Stimulated activated CD4-positive, alpha-beta T cell treated with anti-CD3 and anti-CD28 coated beads, Interleukin-1b, Interleukin-23, amount 100 ng/mL, for 1 hour (primary cell): ENCODE measurements at places on chromosomes 13 and 19.

DNA sequence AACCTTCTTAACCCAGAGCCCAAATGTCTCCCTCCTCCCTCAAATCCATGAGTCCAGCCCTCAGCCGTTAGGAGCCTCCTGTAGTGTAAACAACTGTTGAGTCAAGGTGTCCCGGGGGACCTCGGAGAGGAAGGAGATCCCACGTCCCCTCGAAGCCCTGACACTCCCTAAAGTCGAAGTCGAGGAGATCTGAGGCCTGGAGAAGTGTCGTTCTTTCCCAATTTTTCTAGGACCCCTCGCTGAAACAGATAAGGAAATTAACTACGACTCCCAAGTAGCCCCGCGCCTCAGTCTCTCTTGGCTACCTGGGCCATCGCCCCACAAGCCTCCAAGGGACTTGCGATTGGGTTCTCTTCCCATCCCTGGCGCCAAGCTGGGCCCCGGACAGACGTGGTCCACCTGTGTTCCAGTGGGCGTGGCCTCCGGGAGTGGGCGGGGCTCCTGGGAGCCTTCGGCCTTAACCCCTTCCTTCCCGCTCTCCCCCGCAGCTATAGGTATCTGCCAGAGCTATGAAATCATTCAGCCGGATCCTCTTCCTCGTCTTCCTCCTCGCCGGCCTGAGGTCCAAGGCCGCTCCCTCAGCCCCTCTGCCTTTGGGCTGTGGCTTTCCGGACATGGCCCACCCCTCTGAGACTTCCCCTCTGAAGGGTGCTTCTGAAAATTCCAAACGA is 869 bp downstream of the GFY start:
- DNase-seq: no peak

DNA sequence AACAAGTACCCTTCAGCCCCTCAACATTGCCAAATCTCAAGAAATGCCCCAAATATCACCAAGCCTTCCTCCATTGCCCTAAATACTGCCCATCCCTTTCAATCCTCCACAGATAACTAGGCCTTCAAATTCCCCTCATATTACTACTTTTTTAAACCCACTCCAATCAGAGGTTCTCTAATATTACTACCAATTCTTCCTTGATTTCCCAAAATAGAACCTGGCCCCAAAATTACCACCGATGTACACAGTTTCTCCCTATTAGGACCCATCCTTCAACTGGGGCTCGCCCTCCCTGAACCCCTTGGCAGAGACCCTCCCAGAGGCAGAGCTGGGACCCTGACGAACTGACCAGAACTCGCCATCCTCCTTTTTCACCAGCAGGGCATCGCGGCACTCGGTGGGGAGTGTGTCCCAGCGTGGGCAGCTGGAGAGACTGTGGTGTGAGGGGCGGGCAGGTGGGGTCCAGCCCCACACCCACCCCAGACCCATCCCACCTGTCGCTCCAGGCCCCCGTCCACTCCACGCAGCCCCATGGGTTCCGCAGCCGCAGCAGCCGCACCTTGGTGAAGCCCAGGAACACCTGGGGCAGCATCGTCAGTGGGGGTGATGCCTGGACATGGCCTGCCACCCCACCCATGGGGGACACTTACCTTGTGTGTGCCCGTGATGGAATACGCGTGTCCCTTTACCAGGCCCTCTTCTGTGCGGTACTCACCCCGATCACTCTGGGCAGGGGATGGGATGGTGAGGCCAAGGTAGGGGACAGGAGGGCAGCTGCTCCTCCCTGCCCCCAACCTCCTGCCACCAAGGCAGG is 6.1 kb downstream of the CAPN12 start:
- no peak for DNase-seq

DNA sequence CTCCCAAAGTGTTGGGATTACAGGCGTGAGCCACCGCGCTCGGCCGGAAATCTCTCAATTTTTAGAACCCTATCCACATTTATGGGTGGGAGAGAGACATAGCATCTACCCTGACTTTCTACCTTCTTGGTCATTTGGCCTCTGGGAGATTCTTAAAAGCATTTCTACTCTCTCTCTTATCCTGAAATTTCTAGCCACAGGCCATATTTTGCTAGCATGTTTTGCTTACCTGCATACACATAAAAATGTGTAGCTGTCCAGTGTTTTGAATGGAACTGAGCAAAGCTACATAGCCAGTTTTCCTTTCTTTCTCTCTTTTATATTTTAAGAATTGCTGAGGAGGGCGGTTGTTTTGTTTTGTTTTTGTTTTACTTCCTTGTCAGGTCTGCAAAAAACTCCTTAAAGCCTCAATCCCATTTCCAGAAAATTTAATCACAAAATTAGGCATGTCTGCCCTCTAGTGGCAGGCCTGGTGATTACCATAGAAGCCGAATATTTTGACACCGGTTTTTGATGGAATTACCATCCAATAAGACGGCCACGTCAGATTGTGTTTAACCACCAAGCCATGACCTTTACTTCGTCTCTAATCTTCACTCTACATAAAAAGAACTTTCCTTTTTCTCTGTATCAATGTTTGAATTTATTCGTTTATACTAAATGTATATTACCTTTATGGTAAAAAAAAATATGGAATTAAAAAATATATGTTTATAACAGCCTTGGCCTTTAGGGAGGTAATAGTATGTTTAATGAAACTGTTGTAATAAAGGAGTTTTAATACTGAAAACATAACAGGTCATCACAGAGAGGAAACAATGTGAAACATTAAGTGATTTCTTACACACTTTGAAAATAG is 34.4 kb upstream of the OXGR1 start:
- peak; percentile 14 for DNase-seq

GRCh38 chr19:17294051-17294891 is 9.0 kb downstream of the ABHD8 start:
- DNase-seq: peak; percentile 39

DNA sequence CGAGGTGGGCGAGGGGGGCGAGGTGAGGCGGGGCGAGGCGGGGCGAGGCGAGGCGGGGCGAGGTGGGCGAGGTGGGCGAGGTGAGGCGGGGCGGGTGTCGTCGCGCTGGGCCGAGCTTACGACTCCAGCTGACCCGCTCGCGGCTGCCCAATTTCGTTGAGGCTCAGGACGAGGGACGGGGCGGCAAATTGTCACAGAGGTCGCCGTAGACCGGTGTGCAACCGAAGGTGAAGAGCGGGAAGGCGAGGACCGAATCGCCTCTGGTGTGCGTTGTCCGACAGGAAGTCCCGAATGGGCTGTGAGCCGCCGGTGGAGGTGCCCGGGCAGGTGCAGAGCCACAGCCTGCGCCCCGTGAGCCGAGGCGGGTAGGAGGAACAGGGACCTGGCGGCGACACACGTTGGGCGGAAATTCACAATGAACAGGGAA is at the start of gene LACC1:
Gene LACC1 (plus strand): TSS at position 150 of the 427 bp plus-strand sequence. CDS start 1,082 bp downstream, outside the sequence.
- no peak for DNase-seq

GRCh38 chr13:26867451-26868091 is 107.0 kb upstream of the GPR12 start:
- DNase-seq: no peak

DNA sequence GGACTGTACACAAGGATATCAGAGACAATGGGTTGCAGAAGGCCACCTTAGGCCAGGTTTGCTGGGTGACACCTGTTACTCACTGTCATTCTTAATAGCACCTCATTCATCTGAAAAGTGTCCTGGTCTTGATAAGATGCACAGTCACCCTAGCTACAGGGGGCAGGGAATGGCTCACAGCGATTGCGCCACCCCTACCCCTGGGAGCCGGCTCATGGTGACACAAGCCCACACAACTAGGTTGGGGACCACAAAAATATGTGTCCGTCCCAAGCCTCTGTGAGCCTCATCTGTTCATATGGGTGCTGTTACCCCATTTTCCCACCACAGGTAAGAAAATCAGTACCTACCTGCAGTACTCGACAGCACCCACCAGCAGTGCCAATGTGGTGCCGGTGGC is 23.4 kb downstream of the MED26 start:
- no peak for DNase-seq

- no peak for DNase-seq
Measured at GRCh38 chr19:39434123-39435076, 1.3 kb downstream of the RPS16 start.

DNA sequence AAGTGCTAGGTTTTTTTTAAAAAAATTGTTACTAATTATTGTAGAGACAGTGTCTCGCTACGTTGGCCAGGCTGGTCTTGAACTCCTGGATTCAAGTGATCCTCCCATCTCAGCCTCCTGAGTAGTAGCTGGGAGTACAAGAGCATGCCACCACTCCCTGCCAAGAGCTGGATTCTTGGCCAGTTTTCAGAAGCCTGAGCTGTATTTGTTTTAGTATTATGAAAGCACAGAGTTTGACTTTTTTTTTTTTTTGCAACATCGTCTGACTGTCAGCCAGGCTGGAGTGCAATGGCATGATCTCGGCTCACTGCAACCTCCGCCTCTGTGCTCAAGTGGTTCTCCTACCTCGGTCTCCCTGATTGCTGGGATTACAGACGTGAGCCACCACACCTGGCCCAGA is 7.0 kb downstream of the ARMC6 start:
- DNase-seq: no peak

- no peak for DNase-seq
Measured at GRCh38 chr19:52196256-52196967, 6.6 kb downstream of the PPP2R1A start.

DNA sequence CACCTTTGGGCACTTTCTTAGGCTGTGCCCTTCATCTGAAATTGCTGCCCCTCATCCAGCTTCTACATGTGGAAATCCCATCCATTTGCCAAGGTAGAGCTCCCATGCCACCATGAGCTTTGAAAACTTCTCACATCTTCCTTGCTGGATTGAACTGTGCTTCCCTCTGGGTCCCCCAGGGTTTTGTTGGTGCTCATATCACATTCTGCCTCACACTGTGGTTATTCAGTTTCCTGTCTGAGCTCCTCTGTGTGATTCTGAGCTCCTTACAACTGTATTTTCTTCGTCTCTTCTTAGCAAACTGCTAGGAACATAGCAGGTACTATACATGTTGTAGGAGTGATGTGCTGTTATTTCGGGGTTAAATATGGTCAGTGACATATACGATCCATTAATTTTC is 74.9 kb upstream of the KL start:
- no peak for DNase-seq

DNA sequence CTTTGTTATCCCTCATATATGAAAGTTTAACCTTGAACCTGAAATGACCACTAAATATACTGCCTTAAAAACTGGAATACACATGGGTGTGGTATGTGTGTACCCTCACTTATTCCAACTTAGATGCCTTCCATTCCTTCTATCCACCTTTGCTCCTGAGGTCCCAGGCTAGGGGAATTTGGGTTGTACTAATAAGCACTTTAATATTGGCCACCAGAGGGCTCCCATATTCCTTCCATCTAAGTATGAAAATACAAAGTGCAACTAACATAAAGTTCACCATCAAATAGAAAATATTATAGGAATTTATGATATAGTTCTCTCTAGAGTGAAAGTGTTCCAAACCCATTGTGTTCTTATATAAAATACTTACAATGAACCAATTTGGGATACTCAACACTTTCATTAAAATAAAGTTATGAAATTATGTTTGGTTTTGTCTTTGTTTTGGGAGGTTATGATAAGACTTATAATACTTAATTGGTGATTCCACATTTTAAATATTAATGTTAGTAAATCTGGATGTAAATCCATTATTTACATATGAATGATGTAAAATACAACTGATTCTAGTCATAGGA is 62.3 kb downstream of the ITGBL1 start:
- DNase-seq: no peak

- no peak for DNase-seq
Measured at GRCh38 chr19:44517146-44517545, 12.3 kb downstream of the CEACAM20 start.

DNA sequence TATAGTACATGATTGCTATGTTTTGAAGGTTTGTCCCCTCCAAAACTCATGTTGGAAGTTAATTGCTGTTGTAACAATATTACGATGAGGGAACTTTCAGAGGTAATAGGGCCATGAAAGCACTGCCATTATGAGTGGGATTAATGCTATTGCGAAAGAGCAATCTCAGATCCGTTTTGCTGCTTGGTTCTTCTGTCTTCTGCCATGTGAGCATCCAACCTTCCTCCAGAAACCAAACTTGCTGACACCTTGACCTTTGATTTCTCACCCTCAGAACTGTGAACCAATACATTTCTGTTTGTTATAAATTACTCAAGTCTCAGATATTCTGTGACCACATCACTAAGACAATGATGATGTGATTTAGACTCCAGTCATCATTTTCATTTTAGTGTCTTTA is 2590.9 kb downstream of the PCDH9 start:
- no peak for DNase-seq

GRCh38 chr13:20415694-20416107 is 110.0 kb downstream of the CRYL1 start:
- no peak for DNase-seq
